ENCODE measurements at places on chromosomes 7 and 10.

GRCh38 chr7:15720849-15721471 lies 34.5 kb upstream of the MEOX2 start:
- DNase-seq: peak; percentile 24

DNA sequence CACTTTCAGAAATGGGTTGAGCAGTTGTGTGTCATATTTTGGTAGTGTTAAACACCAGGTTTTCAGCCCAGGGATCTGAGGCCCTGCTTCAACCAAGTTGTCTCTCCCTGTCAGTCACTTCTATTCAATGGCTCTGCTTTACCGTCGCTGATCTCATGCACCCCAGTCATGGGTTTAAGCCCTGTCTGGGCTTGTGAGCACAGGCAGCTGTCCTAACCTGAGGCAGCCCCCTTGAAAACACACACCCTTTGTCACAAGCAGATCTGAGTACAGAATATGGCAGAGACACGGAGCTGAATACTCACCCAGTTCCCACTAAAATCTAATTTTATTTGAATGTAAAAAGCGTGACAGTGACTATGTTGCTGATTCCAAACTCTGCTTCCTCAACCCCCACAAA lies 110.6 kb upstream of the GLI3 start:
- no peak for DNase-seq

DNA sequence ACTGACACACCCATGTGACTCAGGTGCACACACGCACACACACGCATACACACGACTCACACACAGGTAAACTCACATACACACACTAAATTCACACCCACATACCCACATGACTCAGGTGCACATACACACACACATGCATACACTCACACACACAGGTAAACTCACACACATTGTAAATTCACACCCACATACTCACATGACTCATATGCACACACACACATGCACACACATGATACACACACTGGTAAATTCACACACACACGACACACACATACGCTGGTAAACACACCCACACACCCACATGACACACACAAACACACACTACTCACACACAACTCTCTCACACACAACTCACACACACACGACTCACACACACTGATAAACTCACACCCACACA lies 63.6 kb downstream of the TCERG1L start:
- DNase-seq: no peak

GRCh38 chr10:65892284-65892683 lies 1033.6 kb upstream of the LRRTM3 start:
- DNase-seq: no peak

- DNase-seq: no peak
Observed at GRCh38 chr10:117257721-117258120, 16.8 kb downstream of the SLC18A2 start.

DNA sequence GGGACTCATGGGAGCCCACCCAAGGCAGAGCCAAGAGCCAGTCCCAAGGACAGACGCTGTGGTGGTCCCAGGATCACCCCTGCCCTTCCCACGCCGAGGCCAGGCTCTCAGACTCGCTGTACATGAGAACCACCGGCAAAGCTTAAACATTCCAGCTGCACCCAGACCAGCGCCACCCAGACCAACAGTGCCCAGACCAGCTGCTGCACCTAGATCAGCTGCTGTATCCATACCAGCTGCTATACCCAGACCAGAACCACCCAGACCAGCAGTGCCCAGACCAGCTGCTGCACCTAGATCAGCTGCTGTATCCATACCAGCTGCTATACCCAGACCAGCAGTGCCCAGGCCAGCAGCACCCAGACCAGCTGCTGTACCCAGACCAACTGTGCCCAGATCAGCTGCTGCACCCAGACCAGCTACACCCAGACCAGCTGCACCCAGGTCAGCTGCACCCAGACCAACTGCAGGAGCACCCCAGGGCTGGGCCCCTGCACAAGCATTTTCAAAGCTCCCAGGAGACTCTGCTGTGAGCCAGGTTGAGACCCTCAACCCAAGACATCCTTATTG lies 47.9 kb upstream of the CNPY1 start:
- DNase-seq: no peak
